ENCODE measurements at places on chromosomes 7 and 10.

DNA sequence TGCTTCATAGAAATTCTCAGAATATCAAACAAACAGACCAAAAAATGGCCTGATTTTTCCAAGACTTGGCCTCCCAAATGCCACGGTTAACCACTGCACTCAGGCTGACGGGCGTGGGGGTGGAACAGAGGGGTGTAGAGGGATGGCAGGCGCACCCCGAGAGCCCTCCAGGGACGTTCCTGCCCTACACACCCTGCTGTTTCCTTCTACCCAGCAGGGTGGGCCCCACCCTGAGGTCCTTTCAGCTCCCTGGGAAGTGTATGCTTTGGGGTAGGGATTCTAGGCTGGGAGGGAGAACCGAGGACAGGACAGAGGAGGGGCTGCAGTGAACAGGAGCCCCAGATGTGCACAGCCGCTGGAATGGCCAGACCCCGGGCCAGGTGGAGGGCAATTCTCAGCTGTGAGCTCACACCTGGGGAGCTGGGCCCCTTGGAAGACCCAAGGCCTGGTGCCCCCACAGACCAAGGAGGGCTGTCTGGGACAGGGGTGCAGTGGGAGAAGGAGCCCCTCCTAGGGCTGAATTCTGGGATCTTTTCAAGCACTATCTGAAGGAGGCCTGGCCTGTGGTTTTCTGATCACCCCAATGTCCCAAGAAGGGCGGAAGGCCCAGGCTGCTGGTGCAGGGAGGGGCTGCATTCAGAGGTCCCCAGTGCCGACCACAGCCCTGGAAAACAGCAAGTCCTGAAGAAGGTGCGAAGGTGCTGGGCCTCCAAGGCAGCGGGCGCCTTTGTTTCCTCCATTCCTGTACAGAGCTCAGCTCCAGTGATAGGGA is 32.9 kb upstream of the INPP5A start:
- no peak for DNase-seq

- no peak for DNase-seq
Measured at GRCh38 chr10:69089638-69090599, 2.0 kb downstream of the SRGN start.

DNA sequence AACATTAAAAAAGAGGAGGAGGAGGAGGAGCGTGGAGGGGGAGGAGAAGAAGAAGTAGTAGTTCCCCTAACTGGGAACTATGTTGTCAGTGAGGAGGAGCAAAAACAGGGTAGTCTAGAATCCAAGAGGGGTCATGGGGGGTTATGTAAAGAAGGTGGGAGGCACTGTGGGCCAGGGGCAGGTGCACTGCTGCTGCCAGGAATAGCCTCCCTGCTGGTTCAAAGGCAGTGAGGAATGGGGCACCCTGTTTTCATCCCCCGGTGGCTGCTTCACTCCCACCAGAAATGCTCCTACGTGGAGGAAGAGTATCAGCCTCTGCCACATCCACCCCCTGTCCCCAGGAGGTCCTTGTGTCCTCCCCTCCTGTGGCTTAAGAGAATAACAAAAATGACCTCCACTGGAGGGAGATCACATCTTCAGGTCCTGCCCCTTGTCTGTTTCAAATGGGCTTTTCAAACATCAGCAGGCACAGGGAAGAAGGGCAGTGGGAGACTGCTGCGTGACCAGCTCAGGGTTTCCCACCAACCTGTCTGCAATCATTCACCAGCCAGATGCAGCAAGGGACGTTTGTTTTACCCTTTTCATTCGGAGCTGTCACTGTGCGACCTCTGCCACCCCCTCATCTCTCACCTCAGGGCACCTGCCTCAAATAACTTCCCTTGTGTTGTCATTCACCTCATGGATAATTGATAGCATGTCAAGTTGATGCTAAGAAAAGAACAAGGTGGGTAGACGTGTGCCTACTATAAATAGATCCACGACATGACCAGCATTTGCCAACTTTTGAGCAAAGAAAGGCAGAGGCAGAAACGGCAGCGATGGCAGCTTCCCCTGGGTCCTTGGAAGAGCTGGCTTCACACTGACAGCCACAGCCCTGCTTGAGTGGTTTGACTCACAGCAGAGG is 92.6 kb downstream of the DGKI start:
- no peak for DNase-seq

DNA sequence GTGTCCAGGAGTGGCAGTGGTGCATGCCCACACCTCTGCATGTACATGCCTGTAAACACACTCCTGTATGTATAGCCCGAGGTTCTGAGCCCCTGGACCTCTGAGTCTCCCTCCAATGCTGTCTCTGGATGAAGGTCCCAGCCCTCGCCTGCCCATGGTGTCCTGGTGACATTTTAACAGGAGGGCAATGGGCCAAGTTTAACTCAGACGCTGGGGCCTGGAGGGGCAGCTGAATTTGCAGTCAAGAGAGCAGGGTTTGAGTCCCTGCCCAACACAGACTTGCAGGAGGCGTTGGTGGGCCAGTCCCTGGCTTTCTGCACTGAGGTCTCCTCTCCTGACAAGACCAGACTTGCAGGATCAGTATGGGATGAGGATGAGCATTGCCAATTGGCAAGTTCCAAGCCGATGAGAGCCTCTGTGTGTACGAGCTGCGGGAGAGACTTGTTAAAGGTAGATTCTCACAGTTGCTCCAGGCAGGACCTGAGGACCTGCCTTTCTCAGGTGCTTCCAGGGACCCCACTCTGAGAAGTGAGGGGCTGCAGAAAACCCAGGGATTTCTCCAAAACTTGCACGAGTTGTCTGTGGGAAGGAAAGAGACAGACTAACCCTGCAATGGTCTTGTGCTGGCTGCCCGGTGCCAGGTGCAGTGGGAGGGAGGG is 141.9 kb downstream of the ELFN1 start:
- DNase-seq, result no peak

DNA sequence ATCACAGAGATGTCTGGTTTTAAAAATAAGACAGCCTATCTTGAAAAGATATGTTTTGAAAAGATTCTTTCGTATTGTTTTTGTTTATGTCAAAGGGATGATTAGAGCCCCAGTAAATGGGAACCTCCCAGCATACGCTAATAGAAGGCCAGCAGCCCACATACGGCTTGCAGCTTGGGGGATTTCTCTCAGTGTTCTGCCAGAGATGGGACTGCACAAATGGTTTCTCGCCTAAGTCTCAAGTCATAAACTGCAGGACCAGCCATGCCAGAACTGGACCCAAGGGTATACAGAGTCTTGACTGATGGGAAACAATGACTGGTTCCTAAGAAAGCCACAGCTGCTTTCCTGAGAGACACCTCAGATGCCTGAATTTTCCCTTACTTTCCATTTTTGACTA is 306.9 kb upstream of the DGKB start:
- DNase-seq, result no peak

- no peak for DNase-seq
Measured at GRCh38 chr10:44755481-44755880, 155.7 kb upstream of the TMEM72 start.

DNA sequence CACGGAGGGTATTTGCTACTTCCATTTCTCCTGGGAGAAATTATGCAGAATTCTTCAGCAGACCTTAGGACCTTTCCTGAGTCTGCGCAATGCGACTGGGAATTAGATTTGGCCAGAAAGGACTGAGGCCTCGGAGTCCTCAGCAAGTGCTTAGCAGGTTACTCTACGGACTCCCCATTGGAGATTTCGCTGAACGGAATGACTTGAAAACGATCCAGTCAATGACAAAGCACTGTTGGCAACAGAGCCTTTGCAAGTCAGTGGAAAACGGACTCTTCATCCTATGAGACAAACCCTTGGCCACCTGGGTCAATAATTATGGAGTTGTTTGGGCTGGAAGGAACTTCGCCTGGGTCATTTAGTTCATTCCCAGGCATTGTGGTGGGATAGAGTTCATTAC is 107.4 kb downstream of the FAM204A start:
- no peak for DNase-seq

- no peak for DNase-seq
Measured at GRCh38 chr10:60368875-60369546, 20.7 kb downstream of the ANK3 start.

GRCh38 chr10:24851629-24852028 is 100.8 kb downstream of the PRTFDC1 start:
- DNase-seq, result no peak

DNA sequence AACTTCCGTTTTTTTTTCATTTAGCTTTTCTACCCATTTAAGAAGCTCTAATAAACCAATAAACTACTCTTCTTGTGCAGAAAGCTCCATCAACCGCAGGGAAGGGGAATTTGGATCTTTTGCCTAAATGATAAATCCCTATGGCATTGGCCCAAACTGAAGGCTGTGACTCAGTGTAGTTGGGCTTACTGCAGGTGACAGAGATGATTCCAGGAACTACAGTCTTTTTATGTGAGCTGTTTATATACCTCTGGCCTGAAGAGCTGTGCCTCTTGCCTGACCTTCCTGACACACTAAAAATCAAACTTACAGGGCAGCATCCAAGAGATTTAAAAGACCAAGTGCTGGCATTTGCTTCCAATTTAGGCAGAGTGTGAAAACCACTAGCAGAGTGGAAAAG is 25.2 kb downstream of the ABCB1 start:
- no peak for DNase-seq

DNA sequence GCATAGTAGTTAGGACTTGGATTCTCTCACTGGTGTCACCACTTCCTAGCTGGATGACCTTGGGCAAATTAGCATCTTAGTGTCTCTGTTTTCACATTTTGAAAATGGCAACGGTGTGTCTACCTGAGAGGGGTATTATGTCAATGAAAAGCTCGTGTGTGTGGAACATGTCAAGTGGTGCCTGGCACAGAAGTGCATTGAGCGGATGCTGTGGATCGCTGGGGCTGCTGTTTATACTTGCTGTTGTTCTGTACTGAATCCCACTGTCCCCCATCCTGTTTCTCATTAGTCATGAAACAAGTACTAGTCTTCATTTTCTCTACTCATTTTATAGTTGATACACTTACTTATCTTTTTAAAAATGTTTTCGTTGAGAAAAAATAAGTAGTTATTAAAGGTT is 26.1 kb downstream of the RBM33 start:
- no peak for DNase-seq

DNA sequence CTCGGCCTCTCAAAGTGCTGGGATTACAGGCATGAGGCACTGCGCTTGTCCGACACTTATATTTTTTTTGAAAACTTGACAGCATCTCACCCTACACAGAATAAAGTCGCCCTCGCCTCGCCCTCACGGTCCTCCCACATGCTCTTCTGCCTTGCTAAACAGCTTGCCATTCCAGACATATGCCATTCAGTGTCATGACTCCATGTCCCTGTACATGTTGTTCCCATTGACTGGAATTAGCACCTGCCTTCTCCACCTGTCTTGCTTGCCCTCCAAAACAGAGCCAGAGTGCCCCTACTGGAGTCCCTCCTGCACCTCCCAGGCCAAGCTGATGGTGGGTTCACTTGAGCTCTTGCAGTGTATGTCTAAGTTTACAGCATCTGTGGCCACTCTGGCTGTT is 6.2 kb downstream of the NIPSNAP2 start:
- no peak for DNase-seq

- no peak for DNase-seq
Measured at GRCh38 chr10:124657806-124658205, 86.4 kb downstream of the FAM53B start.

- DNase-seq, result no peak
Measured at GRCh38 chr10:127400216-127400615, 148.9 kb upstream of the NPS start.
